Suppressor macrophage treated with lipopolysaccharide for 1 hour (primary cell): ENCODE measurements at places on chromosomes 3 and 15.

GRCh38 chr3:30924763-30925162 is 30.3 kb upstream of the GADL1 start:
- DNase-seq: no peak

DNA sequence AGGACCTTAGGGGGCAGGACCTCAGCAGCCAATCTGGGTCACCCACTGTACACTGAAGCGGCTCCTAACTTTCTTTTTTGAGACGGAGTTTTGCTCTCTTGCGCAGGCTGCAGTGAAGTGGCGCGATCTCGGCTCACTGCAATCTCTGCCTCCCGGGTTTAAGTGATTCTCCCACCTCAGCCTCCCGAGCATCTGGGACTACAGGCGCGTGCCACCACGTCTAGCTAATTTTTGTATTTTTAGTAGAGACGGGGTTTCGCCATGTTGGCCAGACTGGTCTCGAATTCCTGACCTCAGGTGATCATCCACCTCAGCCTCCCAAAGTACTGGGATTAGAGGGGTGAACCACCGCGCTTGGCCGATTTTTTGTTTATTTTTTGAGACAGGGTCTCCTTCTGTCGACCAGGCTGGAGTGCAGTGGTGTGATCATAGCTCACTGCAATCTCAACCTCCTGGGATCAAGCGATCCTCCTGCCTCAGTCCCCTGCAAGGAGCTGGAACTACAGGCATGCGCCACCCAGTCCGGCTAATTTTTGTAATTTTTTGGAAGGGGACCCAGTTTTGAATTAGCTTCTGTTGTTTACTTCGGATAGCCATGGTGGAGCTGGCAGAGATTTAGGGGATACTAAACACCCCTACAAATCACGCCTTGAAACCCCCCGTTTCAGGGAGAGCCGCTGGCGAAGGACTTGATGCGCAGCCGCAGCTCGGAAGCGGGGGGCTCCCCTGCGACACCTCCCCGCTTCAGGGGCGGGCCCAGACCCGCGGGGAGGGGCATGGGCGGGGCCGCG is 1.5 kb upstream of the CLK3 start:
- no peak for DNase-seq

GRCh38 chr3:182092662-182093262 is 381.0 kb downstream of the SOX2 start:
- peak; percentile 25 for DNase-seq

DNA sequence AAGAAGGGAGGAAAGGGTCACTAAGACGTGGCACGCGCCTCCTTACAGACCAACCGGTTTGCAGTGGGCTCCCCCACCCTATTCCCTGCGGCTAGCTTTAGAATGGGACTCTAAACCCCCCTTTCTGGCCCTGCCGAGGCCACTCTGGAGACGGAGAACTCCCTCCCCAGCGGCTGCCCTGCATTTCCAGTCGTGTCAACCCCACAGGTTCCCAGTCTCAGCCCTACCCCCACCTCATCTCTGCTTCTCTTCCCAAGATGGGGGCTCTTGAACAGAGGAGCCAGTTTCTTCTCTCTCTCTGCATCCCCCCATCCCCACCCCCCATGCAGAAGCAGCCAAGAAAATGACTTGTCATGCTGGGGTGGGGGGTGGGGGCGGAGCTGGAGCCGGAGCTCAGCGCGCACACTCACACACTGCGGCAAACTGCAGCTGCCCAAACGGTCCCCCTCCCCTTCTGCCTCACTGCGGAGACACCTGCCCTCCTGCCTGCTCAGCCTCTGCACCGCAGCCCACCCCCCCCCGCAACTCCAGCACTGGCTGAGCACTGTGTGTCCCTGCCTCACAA is 871 bp downstream of the MAP1A start:
- no peak for DNase-seq

DNA sequence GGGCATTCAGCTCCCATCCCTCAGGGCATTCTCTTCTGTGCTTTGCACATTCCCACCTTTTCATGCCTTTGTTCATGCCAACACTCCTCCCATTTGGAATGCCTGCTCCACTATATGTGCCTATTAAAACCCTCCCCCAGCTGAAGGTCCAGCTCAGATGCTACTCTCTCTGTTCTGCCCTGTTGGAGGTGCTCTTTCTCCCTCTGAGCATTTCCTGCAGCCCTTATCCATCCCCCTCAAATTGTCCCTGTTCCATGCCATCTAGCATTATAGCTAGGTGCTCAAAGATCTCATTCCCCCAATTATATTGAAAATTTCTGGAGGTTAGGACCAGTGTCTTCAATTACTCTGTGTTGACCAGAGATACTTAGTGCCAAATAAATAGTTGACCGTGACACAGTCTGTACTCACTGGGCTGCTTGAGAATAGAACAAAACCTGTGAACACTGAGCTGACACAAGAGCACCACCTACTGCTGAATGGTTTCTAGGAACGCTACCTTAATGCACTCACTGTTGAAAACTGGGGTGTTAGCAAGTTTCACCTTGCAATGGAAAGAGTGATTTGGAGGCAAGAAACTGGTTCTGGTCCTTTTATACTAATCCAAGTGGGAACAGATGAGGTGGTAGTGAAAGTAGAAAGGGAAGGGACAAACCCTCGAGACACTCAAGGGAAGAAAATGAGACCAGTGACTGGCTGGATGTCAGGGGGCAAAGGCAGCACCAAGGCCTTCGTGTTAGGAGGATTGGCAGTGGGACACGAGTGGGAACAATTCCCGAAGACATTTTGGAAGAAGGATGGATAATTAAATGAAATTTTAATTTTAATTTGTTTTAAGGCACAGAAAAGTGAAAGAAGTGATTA is 289.8 kb upstream of the ROPN1 start:
- DNase-seq: peak; percentile 55

DNA sequence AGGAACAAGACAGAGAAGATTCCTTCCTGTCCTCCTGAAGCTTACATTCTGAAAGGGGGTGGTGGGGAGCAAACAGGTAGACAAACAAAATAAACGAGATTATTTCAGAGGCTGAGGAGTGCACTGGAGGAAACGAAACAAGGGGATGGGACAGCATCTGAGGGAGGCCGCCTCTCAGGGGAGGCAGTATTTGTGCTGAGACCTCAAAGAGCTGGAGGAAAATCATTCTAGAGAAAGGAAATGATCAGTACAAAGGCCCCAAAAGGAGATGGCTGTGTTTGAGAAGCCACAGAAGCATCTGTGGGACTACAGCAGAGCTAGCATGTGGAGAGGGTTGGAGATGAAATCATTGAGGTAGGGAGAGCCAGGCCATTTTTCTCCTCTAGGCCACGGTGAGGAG is 55.1 kb downstream of the DCLK3 start:
- no peak for DNase-seq
